NCI-H345 (cell line): ENCODE measurements at places on chromosomes 2 and 18.
A peak's percentile ranks its signal among the peaks of the same experiment; 100 is the strongest.

DNA sequence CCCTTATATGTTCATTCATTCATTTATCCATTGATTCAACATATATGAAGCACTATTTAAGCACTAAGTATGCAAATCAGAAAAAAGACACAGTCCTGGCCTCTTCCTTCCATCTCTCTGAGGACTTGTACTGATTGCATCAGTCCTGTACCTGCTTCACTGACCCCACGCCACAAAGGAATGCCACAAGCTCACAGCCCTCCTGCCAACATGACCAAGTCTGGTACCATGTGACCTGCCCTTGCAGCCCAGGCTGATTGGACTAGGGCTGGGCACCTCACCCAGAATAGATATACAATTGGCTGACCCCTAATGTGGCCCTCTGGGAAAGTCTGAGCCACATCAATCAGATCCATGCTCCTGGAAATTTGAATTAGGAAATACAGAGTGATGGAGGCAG, 196.6 kb downstream of the AGPS start:
- no peak for DNase-seq

GRCh38 chr2:167127135-167127534, 238.9 kb downstream of the XIRP2 start:
- peak; percentile 24 for DNase-seq

DNA sequence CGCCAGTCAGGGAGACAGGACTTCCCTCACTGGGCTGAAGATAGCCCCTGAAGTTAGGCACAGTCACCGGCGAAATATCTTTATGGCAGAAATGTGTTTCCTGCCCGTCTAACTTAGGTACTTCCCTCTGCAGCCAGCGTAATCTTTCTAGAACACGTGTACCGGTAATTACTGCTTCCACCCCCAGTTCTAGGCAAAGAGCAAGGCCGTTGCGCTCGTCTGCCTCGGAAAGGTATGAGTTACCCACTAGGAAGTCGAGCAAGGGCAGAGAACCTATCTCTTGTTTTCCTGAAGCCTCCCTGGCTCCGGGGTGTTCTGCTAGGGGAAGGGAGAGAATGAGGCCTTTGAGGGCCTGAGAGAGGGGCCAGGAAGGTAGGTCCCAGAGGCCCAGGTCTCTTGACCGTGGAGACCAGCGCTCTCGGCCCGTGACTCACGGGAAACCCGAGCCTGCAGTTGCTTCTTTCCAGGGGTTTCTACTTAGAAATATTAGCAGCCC, 70.0 kb downstream of the TWSG1 start:
- DNase-seq, result no peak

GRCh38 chr18:1604751-1605150, 700.1 kb downstream of the ADCYAP1 start:
- no peak for DNase-seq

DNA sequence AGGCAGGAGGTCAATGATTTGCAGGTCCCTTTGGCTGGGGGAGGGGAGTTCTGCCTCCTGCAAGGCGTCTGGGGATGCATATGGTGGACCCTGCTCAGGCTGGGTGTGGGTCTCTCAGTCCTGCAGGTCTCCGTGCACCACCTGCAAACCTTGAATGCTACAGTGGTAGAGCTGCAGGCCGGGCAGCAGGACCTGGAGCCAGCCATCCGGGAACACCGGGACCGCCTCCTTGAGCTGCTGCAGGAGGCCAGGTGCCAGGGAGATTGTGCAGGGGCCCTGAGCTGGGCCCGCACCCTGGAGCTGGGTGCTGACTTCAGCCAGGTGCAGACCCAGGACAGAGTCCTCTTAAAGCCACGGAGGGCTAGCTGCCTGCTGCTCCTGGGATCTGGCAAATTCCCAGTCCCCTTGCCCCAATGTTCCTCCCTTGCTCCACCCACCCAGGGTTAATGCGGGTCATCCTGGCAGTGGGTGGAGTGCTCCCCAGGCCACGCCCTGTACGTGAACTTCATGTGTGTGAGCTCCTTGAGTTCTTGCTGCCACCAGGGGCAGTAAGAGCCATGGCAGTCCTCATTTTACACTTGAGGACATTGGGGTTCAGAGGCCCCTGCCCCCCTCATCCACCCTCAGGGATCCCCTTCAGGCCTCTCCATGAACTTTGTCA, 3.1 kb downstream of the PROM2 start:
- no peak for DNase-seq

DNA sequence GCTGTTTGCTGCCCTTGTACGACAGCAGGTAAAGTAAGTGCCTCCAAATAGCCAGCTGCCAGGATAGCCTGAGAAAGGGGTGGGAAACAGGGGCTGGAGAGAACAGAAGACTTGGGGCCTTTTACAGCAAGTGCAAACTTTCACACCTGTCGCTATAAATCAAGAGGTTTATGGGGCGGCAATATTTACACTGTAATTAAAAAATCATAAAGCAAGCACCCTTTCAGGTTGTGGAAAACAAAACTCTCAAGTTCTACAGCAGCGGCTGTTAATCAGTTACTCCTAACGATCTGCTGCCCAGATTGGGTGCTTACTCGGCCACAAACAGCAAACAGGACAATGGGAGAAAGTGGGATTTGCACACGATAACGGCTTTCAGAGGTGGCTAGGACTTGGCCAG, 359.5 kb upstream of the ETAA1 start:
- peak; percentile 26 for DNase-seq

GRCh38 chr2:190365499-190366204, 22.3 kb downstream of the INPP1 start:
- peak; percentile 80 for DNase-seq

- peak; percentile 28 for DNase-seq
These were observed 7.2 kb downstream of the BOLL start for GRCh38 chr2:197777823-197778407.

GRCh38 chr2:119316066-119316465, 50.6 kb downstream of the C2orf76 start:
- DNase-seq, result no peak

- no peak for DNase-seq
These were observed 453.8 kb upstream of the MC4R start for GRCh38 chr18:60826346-60826745.

- DNase-seq, result no peak
These were observed 404.8 kb downstream of the LNPK start for GRCh38 chr2:175597286-175597685.

DNA sequence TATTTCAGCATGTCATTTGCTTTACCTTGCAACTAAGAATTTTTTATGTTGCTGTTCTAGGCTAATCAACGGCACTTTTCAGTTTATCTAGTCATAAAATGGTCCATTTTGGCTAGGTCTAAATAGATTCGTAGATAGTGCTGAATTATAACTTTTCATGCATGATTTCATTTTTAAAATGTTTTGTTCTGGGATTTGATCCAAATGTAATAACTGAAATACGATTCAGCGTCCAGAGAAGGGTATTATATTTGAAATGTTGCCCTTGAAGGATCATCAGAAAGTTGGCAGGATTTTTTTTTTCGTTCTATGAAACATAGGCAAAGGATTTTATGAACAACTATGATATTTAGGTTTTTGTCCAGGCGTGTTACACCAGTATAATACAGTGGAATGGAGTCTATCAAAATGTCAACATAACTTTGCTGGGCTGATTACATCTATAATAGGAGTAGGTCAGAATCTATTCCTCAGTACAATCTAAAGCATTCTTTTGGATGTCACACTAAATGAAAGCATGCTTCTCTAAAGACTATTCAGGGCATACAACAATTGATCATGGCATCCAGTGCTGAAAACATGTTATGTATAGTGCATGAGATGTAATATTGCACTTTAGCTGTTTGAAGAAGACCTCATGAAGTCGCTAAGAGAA, 24.8 kb downstream of the TTC27 start:
- peak; percentile 3 for DNase-seq

- no peak for DNase-seq
These were observed 288.6 kb downstream of the NDUFA10 start for GRCh38 chr2:239736358-239737143.

- DNase-seq, result no peak
These were observed 110.7 kb downstream of the INO80D start for GRCh38 chr2:205975082-205975949.

DNA sequence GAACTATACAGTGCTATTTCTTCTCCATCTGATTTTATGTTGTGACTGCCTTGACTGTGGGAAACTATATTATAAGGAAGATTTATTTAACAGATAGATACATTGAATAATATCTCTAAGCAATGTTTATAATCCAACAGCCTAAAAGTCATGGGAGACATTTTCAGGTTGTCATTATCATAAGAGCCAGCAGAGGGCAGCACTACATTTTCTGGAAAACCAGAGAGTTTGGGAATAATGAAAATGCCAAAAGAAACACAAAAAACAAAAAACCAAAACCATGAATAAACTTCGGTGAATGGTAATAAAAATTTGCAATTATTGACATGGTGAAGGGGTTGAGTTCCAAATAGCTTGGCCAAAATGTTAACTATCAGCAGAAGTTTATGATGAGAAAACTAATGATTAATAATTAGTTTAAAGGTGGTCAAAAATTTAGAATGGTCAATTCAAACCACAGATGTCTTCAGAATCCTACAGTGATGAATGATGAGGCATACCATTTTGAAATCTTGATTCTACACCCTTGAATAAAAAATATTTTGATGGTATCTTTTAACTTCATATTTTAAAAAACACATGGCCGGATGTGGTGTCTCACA, 4.7 kb downstream of the EEF1B2 start:
- peak; percentile 43 for DNase-seq

DNA sequence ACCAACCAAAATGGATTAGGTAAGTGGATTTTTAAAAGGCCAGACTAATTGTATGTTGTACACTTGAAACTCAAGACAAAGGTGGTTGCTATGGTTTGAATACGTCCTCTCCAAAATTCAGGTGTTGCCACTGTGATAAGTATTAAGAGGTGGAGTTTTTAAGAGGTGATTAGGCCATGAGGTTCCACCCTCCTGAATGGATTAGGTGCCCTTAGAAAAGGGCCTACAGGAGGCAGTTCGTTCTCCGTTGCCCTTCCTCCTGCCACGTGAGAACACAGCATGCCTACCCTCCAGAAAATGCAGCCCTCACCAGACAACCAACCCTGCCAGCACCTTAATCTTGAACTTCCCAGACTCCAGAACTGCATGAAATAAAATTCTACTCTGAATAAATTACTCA, 51.2 kb downstream of the CHMP3 start:
- DNase-seq, result no peak

DNA sequence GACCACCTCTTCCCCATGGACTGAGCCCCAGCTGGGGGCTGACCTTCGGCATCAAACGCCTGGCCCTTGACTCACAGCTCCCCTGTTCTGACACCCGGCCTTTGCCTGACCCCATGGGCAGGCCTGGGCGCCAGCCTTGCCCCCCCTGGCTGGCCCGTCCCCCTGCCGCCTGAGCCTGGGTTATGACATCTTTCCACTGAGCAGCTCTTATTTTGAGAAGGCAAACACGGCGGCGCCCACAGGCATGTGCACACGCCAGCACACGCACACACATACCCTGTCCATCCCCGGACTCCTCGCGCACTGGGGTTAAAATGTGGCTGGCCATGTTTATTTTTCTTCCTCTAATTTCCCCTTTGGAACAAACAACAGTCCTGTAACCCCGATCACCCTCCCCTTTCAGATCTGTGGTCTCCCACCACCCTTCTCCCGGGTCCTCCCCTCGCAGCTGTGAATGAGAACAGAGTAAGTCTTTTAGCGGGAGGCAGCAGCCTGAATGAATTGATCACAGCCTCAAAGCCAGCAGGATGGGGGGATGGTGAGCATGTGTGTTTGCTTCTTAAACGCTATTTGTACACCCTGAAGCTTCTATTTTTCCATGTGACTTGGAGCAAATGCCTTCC, 11.8 kb upstream of the ATOH8 start:
- no peak for DNase-seq

- no peak for DNase-seq
These were observed 30.0 kb upstream of the RAB1A start for GRCh38 chr2:65159906-65160305.

- no peak for DNase-seq
These were observed 475.6 kb upstream of the MYT1L start for GRCh38 chr2:2806711-2807110.

- DNase-seq, result no peak
These were observed 103.9 kb upstream of the LRP1B start for GRCh38 chr2:142234741-142235140.

GRCh38 chr2:159017837-159018236, 49.4 kb downstream of the TANC1 start:
- no peak for DNase-seq

GRCh38 chr2:96471772-96472171, 33.4 kb downstream of the NEURL3 start:
- DNase-seq, result no peak

DNA sequence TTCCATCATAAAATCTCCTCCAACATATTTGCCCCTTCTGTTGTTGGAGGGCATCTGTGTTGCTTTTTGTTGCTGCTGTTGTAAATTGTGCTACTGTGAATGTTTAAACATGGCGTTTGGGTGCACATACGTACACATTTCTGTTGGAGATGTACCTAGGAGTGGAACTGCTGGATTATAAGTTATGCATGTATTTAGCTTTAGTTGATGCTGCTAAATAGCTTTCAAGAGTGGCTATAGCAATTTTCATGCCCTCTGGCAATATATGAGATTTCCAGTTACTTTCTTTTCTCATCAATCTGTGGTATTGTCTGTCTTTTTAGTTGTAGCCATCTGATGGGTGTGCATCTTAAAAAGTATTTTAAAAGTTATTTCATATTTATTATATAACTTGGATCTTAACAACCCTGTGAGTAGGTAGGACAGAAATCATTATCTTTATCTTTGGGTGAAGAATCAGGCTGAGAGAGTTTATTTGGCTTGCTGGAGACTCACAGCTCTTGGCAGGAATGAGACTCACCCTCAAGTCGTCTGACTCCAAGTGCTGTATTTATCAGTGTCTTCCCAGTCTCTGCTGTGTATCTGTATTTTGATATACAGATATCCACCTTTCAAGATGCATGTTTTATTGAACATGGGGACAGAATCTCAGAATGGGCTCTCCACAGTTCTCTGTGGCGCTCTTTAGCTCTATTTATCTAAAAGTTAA, 16.9 kb downstream of the ZNF236 start:
- no peak for DNase-seq

DNA sequence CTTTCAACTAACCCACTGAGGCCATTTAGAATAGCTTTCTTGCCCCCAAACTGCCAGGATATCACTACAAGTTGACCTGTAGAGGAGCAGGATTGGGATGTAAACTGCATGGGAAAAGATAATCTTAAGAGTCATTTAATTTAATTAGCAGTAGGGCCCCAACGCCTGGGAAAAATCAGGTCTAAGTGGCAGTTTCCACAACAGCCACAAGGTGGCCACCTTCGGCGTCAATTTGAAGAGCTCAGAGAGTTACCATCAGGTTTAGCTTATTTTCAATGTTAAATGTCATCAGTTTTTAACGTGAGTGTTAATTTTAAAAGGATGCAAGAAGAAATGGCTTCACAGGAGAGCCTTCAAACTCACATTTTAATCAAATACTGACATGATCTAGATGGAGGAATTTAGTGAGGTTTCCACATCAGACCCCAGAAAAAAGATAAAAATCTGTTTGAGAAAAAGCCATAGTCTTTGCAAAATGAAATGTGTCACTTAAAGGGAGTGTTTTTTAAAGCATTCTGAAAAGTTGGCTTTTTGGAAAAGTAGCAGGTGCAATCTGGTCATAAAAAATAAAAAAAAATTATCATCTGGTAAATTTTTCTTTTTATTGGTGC, 77.3 kb upstream of the UPP2 start:
- DNase-seq, result peak; percentile 62
